ENCODE measurements at places on chromosomes 16 and 17. TPM values are rescaled to one million over a fixed set of nuclear protein-coding genes. Genes with fewer than 3 reads are reported as not detected.

CTRB1 gene
- not detected for total RNA-seq

HS3ST4 gene
- total RNA-seq, result not detected

GRCh38 chr16:15536843-15537242, 102.5 kb downstream of the BMERB1 start:
- H3K27me3 ChIP-seq, result no peaks in the 10 kb centered on the region
- no peak overlapping the region for H3K4me3 ChIP-seq
- no peak overlapping the region for H3K27ac ChIP-seq
- H3K4me1 ChIP-seq, result no peaks in the 10 kb centered on the region
- H3K36me3 ChIP-seq, result no peaks in the 10 kb centered on the region
- no peak for DNase-seq

CES1 gene
- 1.4 TPM for total RNA-seq

MYO15B gene
- total RNA-seq, result 372 TPM

DNA sequence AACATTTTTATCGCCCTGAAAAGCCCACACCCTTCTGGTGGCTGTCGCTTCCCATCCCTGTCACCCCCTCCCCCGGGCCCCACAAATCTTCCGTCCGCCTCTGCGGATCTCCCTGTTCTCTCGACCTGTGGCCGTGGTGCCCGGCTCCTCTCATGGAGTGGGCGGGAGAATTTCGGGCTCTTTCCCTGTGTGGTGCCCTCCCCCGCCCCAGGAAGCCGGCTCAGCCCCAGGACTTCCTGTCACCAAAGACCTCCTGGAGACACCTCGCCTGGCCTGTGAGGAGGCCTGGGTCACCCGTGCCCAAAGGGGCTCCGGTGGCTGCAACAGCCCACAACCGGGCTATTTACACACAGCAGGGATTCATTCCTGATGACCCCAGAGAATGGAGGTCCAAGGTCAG, 26.1 kb upstream of the UBE2I start:
- no peak overlapping the region for H3K4me3 ChIP-seq
- no peak for DNase-seq
- no peak overlapping the region for H3K27ac ChIP-seq
- H3K27me3 ChIP-seq, result no peaks in the 10 kb centered on the region
- H3K4me1 ChIP-seq, result peaks cover 5% of the 10 kb centered on the region
